Fibroblast of mammary gland (primary cell): ENCODE measurements at places on chromosomes 12 and 14.
A peak's percentile ranks its signal among the peaks of the same experiment; 100 is the strongest.

GRCh38 chr12:116194935-116195431 is 82.5 kb downstream of the MED13L start:
- no peak for DNase-seq

DNA sequence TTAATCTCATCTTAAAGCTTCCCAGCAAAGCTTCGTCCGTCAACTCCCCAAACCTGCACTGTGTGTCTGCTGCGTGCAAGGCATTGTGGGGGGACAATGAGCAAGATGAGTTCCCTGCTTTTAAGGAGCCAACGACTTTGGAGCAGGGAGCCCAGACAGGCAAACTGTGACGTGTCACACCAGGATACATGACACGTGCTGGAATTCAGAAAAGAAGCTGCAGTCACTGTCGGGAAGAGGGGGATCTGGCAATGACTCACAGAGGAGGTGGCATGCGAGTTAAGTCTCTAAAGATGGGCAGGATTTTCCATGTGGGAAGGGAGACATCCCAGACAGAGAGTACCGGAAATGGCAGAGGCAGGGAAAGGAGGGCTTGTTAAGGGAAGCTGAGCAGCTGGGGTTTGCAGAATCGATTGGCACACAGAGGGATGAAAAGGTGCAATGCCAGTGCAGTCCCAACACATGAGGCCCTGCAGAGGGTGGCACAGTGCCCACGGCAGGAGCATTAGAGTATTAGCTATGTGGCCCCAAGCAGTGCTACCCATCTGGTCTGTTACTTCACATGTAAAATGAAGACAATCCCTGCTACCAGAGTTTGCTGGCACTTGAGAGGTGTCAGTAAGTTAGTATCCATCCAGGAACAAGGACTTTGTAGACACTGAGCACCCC is 52.9 kb downstream of the SETD3 start:
- peak; percentile 43 for DNase-seq

DNA sequence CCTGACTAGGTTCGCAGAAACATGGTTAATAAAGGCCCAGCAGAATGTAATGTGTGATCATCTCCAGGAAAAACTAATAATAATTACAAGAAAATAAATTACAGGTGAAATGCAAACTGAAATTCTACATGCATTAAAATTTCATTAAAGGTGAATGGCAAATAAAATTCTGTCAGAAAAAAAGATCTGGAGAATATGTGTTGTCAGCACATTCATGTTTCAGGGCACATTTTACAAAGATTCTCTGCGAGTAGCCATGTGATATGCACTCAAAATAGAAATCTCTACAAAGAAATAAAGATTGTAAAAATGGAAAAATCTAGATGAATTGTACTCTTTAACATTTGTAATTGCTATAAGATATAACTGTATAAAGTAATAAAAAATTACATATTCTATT is 765.2 kb downstream of the TMEM121 start:
- no peak for DNase-seq

DNA sequence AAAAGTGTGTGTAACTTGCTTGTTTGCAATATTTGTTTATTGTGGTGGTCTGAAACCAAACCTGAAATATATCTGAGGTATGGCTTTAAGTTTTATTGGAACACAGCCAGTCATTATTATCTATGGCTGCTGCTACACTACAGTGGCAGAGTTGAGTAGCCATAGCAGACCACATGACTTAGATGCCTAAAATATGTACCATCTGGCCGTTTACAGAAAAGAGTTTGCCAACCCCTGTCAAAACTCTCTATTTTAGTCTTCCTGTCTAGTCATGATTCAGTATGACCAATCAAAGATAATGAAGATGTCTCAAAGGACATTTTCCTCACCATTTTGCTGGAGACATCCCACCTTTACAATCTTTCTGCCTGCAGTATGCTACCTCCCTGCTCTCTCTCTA is 242.3 kb downstream of the ANO6 start:
- DNase-seq: peak; percentile 28

GRCh38 chr12:49910331-49911212 is 6.9 kb upstream of the FAIM2 start:
- DNase-seq: no peak

DNA sequence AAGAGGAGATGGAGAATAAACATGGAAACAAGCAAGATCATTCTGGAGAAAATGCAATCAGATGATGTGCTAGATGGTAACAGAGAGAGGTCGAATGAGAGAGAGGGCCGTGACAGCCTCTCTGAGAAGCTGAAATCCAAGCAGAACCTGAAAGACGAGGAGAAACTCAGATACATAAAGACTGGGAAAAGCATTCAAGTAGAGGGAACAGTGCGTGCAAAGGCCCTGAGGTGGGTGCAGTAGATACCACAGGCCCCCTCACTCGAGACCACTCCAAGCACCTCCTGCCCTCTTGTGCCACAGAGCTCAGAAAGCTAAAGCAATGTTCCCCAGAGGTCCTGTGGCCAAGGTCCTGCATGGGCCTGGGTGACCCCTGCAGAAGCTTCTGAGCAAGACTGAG is 54.8 kb upstream of the DLK1 start:
- DNase-seq: no peak

DNA sequence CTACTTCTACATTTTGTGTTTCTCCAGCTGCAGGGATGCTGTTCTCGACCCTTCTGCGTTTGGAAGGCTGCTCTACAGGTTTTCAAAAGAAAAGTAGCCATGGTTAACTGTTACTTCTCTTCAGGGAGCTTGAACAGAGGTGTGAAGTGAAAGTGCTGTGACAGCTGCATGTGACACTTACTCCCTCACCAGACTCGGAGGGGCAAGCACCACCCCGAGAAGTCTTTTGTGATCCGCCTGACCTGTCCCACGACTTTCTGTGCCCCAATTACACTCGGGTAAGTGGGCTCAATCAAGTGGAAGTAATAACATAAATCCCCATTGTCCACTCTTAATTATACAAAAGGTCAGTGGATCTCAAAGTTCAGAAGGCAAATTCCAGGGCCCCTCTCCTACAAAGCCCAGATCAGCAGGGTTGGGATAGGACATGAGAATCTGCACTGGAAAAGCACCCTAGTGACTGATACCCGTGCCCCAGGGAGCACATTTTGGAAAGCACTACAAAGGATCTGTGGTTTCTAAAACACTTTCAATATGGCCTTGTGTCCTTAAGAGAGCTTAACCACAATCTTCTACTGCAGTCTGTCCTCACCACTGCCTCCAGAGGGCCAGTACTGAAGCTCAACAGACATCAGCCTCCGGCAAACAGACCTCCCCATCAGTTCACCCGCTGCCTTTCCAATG is 11.5 kb downstream of the FICD start:
- peak; percentile 44 for DNase-seq

GRCh38 chr12:42285431-42285830 is 40.5 kb downstream of the ZCRB1 start:
- no peak for DNase-seq

GRCh38 chr14:51868405-51868804 is 8.0 kb downstream of the GNG2 start:
- DNase-seq: no peak

DNA sequence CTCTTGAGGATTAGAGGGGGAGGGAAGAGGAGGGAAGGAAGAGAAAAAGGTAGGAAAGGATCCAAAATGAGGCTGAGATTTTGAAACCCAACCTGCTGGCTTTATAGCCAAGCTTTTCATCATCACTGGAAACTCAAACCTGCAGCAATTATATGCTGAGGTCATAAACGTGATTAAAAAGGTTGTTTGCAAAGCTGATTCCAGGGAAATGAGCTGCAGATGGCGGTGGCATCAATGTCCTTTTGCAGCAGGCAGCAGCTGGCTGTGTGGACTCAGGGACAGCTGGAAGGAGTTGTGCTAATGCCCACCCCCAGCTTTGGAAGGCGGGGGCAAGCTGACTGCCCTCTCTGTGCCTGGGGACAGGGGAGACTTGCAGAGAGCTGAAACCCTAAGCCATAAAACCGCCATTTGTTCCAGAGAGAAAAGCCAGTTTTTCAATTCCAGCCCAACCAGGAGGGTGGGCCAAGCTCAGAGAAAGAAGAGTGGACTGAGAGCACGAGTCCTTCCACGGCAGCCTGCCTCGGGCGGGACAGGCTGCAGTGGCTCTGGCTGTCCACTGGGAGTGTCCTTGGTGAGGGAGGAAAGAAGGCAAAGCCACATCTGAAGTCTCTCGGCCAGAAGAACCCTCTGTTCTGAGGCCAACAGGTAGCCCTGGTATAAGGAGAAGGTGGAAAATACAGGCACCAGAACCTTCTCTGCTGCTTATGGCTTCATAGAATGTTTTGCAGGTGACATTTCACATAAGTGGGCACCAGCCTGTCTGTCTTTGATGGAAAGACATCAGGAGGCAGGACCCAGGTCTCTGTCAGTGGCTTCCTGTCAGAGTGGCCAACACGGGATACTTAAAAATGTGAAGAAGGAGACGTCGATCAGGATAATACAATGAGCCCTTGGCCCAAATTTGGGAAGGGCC is 90.7 kb downstream of the SINHCAF start:
- DNase-seq: peak; percentile 16

DNA sequence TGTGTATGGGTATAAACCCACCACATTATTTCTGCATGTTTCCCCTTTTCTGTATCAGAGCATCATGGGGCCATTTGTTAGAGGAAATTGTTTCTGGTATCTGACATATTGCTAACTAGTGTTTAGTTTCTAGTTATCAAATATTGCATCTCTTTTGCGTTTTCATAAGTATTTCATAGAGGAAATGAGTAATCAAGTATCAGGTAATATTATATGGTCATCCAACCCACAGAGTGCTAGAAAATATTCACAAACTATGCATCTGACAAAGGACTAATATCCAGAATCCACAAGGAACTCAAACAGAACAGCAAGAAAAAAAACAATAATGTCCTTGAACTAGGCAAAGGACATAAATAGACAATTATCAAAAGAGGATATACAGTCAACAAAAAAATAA is 258.9 kb upstream of the LRIG3 start:
- no peak for DNase-seq

GRCh38 chr14:64711039-64711438 is 6.8 kb downstream of the PLEKHG3 start:
- DNase-seq: no peak

DNA sequence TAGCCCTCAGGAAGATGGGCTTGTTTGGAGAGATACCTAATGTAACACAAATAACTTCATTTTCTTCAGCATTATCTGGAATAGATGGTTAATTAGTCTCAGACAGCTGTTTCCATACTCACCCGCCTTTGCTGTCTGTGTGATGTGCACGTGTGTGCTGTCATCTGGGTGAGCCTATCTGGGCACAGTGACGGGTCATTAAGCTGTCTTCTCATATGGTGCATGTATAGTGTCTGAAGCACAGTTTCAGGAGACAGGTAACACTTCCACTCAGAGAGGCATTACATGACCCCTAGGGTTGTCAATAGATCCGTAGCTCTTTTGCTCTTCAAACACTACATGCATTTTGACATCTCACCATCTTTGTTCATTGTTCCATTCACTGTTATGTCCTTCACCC is 493.3 kb downstream of the APAF1 start:
- no peak for DNase-seq

DNA sequence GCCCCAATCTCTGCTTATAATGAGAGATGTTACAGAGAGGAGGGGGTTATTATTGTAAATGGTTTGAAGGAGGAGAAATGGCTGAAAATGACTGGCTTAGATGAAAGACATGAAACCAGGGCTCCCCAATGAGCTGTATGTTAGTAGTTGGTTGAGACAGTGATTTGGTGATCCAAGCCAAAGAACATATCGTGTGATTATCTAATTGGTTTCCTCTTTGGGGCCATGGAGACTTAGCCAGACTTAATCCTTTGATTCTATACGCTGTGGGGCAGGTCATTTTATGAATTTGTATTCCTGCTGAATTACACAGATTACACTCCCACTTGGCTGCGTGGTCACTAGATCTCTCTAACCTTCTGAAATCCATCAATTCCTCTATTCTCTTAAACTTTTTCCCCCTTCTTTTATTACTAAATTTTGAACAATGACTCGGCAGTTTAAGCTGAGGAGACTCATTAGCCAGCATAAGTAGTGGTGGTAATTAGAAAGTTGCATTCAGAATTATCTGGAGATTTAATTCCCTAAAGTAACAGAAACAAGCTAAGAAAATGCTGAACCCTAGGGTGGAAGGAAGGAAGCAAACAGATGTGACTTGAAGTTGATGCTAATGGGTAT is 5.3 kb downstream of the TTC8 start:
- DNase-seq: no peak

DNA sequence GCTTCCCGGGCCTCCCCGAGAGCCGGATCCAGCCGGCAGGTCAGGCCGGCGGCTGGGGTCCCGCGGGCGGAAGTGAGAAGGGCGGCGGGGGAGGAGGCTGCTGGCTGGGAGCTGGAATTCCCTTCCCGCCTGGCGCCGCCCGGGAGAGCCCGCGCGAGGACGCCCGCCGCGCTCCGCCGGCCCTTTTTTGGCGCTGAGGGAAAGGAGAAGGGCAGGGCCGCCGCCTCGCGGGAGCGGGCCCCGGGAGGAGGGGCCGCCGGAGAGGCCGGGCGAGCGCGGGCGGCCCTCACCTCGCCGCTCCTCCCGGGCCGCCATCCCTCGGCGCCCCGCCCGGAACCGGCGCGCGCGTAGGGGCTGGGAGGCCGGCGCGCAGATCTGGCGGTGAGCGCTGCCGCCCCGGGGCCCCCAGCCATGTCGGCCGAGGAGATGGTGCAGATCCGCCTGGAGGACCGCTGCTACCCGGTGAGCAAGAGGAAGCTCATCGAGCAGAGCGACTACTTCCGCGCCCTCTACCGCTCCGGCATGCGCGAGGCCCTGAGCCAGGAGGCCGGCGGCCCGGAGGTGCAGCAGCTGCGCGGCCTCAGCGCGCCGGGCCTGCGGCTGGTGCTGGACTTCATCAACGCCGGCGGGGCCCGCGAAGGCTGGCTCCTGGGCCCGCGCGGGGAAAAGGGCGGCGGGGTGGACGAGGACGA is at the start of the genes KLHL42 and MANSC4:
KLHL42 (plus strand) TSS at position 314 of the 692 bp plus-strand sequence; CDS start at position 412, 98 bp downstream.
MANSC4 (minus strand) TSS at position 317 of the 692 bp plus-strand sequence. CDS start 8,960 bp downstream, outside the sequence.
- peak; percentile 64 for DNase-seq

DNA sequence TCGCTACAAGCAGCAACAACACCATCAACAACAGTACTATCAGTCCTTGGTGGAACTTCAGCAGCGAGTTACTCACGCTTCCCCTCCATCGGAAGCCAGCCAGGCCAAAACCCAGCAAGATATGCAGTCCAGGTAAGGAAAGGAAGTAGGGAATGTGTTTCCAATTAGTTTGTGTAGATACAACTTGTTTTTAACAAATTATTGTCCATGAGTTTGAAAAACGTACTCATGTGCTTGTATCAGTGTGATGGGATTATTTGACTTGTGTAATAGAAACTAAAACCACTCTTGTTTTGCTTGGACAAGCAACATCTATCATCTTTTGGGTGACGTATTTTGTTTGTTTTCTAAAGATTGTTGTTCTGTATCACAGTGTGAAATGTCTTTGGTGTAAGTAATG is 137.9 kb downstream of the NAV3 start:
- DNase-seq: no peak

GRCh38 chr14:61570549-61571290 is 124.6 kb upstream of the HIF1A start:
- DNase-seq: peak; percentile 49

- DNase-seq: peak; percentile 3
Observed at GRCh38 chr12:54879579-54879978, 25.3 kb downstream of the MUCL1 start.

- peak; percentile 94 for DNase-seq
Observed at GRCh38 chr14:52365071-52365470, 51.0 kb downstream of the PTGER2 start.

DNA sequence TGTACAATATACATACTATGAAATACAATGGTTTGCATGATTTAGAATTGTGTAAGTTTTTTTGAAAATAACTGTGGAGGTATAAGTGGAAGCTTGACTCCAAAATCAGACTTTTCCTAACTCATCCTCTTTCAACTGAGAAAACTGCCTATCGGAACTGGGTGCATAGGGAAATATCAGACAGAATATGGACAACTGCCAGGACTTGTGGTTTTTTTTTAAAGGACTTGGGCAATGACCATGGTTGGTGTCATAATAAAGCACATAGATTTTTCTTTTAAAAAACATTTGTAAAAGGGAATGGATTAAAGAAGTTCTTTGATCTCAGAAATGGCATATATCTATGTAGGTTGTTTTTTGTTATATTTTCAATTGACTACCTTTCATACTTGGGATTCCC is 53.3 kb upstream of the LRRK2 start:
- peak; percentile 35 for DNase-seq
